ENCODE measurements at places on chromosomes 13 and 19. TPM values are rescaled to one million over a fixed set of nuclear protein-coding genes. Genes with fewer than 3 reads are reported as not detected.

- DNase-seq = peak; percentile 1
Observed at GRCh38 chr19:40154121-40154680, 37.0 kb upstream of the MAP3K10 start.

Gene IGFL2
- not detected for total RNA-seq

Gene ERICH6B
- not detected for total RNA-seq

GRCh38 chr13:56457535-56458190 lies 683.1 kb upstream of the PRR20A start:
- DNase-seq = no peak

- DNase-seq = no peak
Observed at GRCh38 chr13:104372095-104372655, 1306.0 kb upstream of the SLC10A2 start.

- no peak for DNase-seq
Observed at GRCh38 chr19:40990972-40991381, at the start of gene CYP2B6. Gene CYP2B6, plus strand, starts transcription at chr19:40991282. Its CDS starts 24 bp downstream, at chr19:40991306.
